ENCODE measurements at places on chromosomes 4 and X.

- no peak for DNase-seq
Observed at GRCh38 chrX:4764888-4765287, 1051.4 kb upstream of the PRKX start.

DNA sequence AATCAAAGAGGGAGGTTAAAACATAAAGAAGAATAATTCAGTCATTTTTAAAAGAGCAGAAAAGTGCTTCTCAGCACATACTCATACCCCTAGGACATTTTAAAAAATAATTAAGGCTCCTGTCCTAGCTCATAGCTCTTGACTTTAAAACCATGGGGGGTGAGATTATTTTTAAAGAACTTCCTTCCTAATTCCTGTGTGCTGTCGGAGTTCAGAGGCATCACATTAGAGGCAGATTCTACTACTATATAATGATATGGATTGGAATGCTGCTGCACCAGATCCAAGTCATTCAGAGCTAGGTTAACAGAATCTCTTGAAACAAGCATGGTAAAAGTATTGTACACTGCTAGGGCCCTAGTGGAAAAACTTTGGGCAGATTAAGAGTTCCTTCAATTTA, 456.5 kb upstream of the ADGRL3 start:
- no peak for DNase-seq

DNA sequence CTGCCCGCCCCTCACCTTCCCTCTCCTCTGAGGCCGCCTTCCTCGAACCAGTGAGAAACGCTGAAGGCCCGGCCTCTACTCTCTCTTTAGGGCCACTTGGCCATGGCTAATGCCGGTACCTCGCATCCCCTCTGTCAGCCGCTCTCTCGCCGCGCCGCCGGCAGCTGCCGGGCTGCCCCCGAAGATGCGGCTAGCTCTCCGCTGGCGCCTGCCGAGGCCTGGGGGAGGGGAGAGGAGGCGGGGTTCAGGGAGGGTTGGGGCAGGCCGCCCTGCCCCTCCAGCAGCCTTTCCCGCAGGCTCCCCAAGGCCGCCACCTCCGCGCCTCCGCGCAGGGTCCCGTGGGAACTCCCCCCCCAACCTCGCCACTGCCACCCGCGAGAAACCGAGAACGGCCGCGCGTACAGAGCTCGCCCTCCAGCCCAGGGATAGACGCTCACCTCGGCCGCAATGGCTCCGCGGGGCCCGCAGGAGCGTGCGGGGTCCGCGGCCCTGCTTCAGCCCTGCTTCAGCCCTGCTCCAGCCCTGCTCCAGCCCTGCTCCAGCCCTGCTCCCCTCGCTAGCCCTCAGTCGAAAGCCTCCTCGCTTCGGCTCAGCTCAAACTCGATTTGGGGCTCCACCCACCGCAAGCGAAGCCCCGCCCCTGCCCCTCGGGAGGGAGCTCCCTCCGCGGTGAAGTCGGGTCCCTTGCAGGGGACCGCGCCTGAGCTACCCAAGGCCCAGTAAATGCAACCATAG, at the start of gene HUWE1:
Gene HUWE1, minus strand, starts transcription at position 569 of the 735 bp plus-strand sequence. CDS start 32,612 bp downstream, outside the sequence.
- no peak for DNase-seq

DNA sequence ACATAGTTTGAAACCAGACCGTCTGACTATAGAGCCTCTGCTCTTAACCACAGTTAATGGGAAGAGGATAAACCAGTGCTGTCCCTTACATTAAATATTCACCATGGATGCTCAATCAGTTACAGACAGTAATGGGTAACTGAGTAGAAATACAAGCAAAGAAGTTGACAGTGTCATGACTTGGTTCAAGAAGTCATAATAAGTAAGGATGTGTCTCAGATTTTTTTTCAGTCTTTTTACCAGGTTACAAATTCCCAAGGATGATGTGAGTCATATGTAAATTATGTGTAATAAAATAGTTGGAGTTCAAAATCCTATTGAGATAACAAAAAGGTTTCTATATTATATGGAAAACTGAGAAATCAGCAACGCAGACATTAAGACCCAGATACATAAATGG, 31.1 kb downstream of the ZCCHC4 start:
- DNase-seq: no peak

All from fibroblast of skin of left biceps (primary cell).